ENCODE measurements at places on chromosomes 12 and 14. TPM values are rescaled to one million over a fixed set of nuclear protein-coding genes. Genes with fewer than 3 reads are reported as not detected.
A peak's percentile ranks its signal among the peaks of the same experiment; 100 is the strongest.

GRCh38 chr14:23629832-23630396, 6.2 kb upstream of the DHRS2 start:
- no peaks in the 10 kb centered on the region for H3K36me3 ChIP-seq
- peak; percentile 58 for DNase-seq
- peaks cover 32% of the 10 kb centered on the region for H3K4me1 ChIP-seq
- H3K27me3 ChIP-seq = no peaks in the 10 kb centered on the region
- H3K27ac ChIP-seq = no peak overlapping the region

DNA sequence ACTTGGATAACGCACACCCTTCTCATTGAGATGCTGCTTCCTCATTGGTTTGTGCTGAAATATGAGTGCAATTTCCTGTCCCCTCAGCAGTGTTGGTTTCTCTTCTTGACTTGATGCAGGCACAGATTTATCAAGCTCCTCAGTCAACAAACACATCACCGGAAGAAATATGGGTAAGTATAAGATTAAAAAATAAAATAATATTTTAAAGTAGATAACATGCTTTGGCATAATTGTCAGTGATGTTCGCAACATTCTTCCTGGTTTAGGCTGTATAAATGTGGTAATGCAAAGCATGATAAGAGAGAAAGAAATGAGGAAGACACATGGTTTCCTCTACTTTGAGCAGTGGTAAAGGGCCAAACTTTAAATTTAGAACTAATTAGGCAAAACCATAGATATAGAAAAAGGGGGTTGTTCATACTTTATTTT, at the start of gene GPR65:
TSS of gene GPR65 (plus strand) at position 86 of the 432 bp plus-strand sequence. CDS start 5,713 bp downstream, outside the sequence.
- no peak within 1 kb of the TSS for H3K4me3 ChIP-seq
- no peak for DNase-seq
- H3K36me3 ChIP-seq = no peaks in the 10 kb centered on the region
- no peaks in the 10 kb centered on the region for H3K4me1 ChIP-seq

DNA sequence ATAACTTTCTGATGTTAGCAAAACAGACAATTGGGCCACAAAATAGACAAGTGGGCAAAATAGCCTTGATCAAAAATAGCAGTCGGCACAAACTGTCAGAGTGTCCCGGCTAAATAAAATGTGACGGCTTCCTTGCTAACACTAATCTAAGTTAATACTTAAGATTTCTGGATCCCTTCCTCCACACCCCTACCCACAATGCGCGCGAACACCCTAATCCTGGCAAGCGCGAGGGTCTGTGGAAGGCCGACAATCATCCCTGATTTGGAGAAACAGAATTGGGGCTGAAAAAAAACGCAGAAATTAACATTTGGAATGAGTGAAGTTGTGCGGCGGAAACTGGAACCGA, 489 bp downstream of the CEP290 start:
- peak overlapping the region; percentile 77 for H3K27ac ChIP-seq
- H3K27me3 ChIP-seq = no peaks in the 10 kb centered on the region
- H3K4me3 ChIP-seq = peak overlapping the region; percentile 11
- no peak for DNase-seq
- H3K36me3 ChIP-seq = no peaks in the 10 kb centered on the region
- peaks cover 11% of the 10 kb centered on the region for H3K4me1 ChIP-seq

- H3K27me3 ChIP-seq = no peaks in the 10 kb centered on the region
- no peak overlapping the region for H3K27ac ChIP-seq
- no peaks in the 10 kb centered on the region for H3K36me3 ChIP-seq
- H3K4me1 ChIP-seq = no peaks in the 10 kb centered on the region
Observed at GRCh38 chr12:10393291-10393690, 3.5 kb upstream of the KLRK1 start.

- H3K4me1 ChIP-seq = no peaks in the 10 kb centered on the region
- no peak overlapping the region for H3K27ac ChIP-seq
- no peaks in the 10 kb centered on the region for H3K27me3 ChIP-seq
- no peak for DNase-seq
- H3K36me3 ChIP-seq = no peaks in the 10 kb centered on the region
- no peak overlapping the region for H3K4me3 ChIP-seq
Observed at GRCh38 chr12:44848703-44849085, 27.4 kb downstream of the NELL2 start.

GRCh38 chr14:58547649-58548048, 90.1 kb upstream of the DACT1 start:
- H3K27me3 ChIP-seq = no peaks in the 10 kb centered on the region
- no peak for DNase-seq
- no peak overlapping the region for H3K4me3 ChIP-seq
- no peak overlapping the region for H3K27ac ChIP-seq

- no peak for DNase-seq
Observed at GRCh38 chr12:110860833-110861296, 14.1 kb downstream of the CCDC63 start.

Gene HRK
- not detected for total RNA-seq

Gene TSHR
- not detected for total RNA-seq

Gene DEGS2
- total RNA-seq = 7.3 TPM

Gene RND1
- not detected for total RNA-seq

Gene SSTR1
- total RNA-seq = 1.3 TPM

Gene KRT71
- not detected for total RNA-seq

Gene LRP1-AS
- total RNA-seq = not detected

Gene FSCB
- under 0.01 TPM for total RNA-seq
